Activated CD4-positive, alpha-beta T cell treated with anti-CD3 and anti-CD28 coated beads, Interleukin-2, amount 50 U/mL, for 4 hours (primary cell): ENCODE measurements at places on chromosomes 4 and X.

GRCh38 chr4:156799121-156799589, 172.4 kb downstream of the PDGFC start:
- no peak for DNase-seq

DNA sequence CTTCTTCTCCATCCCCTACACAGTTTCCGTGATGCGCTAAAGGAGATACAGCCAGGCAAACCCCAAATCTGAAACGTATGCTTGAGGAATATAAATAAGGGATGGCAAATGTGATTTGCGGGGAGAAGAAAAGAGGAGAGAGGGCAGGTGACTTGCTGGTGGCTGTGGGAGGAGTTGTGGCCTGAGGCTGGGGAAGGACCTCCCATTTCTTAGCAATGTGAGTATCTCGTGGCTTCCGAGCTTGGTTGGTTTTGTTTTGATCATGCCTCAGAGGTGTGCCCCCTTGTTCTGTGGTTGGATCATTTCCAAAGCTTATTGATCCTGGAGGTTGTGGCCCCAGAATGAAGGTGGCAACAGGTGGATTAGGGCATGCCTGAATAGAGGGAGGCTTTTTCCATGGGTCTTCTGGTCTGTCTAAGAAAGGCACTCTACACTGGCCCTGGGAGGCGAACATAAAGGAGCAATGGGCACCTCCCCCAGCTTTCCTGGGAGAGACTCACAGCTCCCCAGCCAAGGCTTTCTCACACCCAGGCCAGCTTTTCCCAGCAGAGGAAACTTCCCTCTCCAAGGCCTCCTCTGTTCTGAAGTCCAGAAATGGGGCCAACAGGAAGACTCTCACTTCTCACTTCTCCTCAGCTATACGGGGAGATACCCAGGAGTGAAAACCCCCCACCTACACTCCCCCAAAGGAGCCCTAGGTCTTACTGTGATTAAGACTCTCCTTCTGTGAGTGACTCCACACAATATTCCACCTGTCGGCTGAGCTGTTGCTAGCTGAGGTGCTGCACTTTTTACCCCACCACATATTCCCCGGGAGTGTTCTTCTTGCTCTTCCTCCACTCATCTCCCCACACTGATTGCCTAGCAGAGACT, 40.0 kb downstream of the C4orf51 start:
- no peak for DNase-seq

- DNase-seq, result peak; percentile 4
These were observed 41.8 kb upstream of the HS3ST1 start for GRCh38 chr4:11470438-11471045.

GRCh38 chr4:189049682-189050081, 891.0 kb upstream of the FRG1 start:
- no peak for DNase-seq

DNA sequence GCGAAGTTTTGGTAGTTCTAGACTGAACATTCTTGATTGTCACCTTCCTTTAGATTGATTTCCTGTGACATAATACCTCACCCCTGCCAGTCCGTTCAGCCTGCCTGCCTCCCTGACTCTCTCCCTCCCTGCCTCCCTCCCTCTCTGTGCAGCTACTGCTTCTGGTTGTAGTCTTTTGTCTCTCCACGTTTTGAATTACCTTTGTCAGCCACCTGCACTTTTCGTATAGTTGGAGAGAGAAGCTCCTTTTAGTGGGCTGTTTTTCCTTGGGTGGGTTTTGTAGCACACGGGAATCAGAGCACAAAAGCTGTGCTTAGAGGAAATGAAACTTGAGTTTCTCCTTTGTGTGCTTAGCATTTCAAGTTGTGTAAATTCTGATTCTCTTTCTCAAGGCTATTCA, 32.6 kb upstream of the MSMO1 start:
- DNase-seq, result no peak

GRCh38 chr4:80963051-80963450, 67.5 kb upstream of the BMP3 start:
- no peak for DNase-seq

- no peak for DNase-seq
These were observed 27.4 kb downstream of the HMGN5 start for GRCh38 chrX:81174286-81174685.

DNA sequence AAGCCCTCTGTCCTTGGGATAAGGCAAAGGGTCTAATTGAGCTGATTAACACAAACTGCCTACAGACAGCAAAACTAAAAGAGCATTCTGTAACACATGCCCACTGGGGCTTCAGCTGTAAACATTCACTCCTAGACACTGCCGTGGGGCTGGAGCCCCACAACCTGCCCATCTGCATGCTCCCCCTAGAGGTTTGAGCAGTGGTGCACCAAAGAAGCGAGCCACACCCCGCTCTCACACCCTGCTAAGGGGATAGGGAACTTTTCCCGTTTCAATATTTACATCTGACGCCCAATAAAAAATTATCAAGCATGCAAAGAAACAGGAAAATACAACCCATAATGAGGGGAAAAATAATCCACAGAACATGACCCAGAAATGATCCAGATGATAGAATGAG, 46.9 kb upstream of the HSD17B10 start:
- DNase-seq, result no peak

DNA sequence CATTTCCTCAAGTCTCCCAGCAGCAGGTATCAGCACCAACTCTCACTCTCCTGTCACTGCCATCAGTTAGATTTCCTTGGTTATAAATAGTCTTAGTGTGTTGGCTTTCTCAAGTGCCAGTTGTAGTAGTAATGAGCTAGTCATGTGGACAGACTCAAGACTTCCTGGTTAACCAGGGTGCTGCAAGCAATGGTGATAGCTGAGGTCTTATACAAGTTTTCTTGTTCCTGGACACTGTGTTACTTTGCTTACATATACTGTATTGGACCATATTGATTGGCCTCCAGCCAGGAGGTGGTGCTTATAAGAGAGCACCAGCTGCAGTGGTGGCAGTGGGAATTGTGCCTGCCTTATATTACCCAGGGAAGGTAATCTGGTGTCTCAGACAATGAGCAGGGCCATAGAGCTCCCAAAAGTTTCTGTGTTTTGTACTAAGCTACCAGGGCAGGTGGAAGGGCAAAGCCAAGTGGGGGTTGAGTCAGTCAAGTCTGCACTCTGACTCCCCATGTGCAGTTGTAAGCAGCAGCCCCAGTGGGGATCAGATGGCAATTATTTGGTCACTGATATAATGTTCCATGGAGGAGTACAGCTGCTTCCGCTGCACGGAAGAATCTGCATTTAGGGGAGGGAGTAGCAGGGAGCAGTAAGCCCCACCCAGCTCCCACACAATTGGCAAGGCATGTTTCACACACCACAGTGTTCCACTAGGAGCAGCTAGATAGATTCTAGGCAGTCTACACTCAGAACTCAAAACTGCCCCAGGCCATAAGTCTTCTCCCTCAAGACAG, 24.1 kb upstream of the ZDHHC15 start:
- no peak for DNase-seq

GRCh38 chrX:31747411-31747810, 675.6 kb upstream of the FTHL17 start:
- no peak for DNase-seq

- no peak for DNase-seq
These were observed 24.2 kb upstream of the SLC2A9 start for GRCh38 chr4:10045481-10045880.

DNA sequence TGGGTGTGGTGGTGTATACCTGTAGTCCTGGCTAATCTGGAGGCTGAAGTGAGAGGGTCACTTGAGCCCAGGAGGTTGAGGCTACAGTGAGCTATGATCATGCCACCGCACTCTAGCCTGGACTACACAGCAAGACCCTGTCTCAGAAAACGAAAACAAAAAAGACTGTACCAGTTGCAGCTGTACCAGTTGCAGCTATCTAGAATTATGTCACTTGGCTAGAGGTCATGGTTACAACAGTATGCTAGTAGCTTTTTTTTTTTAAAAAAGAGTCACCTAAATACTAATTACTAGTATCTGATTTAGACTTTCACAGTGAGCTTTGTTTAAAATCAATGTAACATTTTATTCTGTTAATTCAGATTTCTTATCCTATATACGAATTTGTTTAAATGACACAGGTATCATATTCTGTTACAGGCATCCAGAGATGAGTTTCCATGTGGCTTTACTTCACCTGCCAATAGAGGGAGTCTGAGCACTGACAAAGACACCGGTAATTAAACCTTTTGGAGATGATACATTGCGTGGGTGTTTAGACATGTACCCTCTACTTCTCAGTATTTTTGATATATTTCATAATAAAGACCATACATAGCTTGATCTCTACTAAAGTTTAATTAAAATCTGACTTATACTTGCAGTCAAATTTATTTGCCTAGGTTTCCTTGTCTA, 100.2 kb upstream of the IL13RA1 start:
- no peak for DNase-seq

DNA sequence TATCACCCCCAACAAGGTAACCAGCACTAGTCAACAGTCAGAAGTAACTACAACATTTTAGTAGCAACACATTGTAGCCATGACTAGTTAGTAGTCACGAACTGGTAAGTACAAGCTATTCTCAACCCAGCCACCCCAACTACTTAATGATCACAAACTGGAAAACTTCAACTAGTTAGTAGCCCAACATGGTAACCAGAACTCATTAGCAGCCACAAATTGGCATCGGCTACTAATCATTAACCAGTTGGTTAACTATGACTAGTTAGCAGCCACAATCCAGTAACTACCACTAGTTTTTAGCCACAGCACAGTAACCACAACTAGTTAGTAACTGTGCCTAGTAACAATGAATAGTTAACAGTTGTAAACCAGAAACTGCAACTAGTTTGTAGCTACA, 385.1 kb upstream of the CXorf51B start:
- DNase-seq, result no peak

- no peak for DNase-seq
These were observed 452.3 kb downstream of the IL1RAPL1 start for GRCh38 chrX:29039501-29039900.

DNA sequence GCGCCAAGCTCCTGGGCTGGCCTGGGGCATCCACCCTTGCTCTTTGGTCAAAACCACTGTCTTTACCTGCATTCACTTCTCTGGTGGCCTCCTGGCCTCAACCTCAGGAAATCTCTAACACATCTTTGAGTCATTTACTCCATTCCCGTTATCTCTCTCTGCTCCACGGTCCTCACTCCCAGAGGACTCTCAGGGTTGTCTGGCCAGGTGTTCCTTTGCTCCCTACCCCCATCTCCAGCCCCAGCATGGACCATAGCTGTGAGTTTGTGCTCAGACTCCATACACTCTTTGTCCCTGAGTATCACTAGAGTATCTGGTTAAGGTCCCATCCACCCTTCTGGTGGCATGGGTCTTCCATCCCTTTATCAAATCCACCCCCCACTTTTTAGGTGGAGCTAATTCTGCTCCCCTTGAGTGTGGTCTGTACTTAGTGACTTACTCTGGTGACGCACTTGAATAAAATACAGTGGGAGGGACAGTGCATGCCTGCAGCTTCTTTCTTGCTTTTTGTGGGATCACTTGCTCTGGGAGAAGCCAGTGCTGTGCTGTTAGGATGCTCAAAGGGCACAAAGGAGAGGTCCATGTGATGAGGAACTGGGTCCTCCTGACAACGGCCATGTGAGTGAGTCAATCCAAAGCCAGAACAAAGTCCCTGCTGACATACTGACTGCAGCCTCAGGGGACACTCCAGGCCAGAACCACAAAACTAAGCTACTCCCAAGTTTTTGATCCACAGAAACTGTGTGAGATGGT, 44.3 kb downstream of the IGFBP7 start:
- no peak for DNase-seq

- DNase-seq, result no peak
These were observed 346.1 kb downstream of the GRXCR1 start for GRCh38 chr4:43238585-43238984.

GRCh38 chr4:155353923-155354540, 22.7 kb downstream of the MAP9 start:
- DNase-seq, result peak; percentile 21

DNA sequence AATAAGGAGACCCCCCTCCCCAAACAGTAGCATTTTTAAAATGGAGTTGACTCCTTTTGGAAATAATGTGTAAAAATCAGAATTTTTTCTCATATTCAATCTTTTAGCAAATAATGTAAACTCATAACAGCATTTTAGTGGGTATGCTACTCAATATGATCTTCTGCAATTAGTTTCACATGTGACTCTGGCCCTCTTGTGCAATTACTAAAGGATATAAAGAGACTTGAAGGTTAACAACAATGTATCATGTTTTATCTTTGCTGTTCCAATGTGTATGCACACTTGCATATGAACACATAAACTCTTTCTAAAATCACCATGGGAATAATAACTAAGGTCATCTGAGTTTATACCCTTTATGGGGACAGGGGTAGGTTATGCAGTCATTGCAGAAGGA, 39.9 kb upstream of the RXFP1 start:
- DNase-seq, result no peak

GRCh38 chrX:83658731-83659130, 150.6 kb downstream of the POU3F4 start:
- no peak for DNase-seq

DNA sequence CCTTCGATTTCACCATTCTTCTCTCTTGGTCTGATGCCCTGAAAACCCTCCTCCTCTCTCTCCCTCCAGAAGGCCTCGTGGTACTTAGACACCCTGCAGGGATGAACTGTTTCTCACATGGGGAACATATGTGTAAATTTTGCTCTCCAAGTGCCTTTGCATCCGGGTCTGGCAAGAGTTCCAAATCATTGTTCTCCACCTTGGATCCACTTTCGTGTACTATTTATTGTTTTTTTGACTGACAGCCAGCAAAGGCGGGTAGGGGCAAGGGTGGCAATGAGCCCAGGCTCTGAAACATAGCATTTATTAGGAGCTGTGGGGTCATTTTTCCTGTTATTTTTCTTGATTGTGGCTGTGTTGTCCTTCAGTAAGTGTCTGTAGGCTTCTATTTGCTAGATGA, 81.7 kb downstream of the RTL5 start:
- DNase-seq, result no peak

DNA sequence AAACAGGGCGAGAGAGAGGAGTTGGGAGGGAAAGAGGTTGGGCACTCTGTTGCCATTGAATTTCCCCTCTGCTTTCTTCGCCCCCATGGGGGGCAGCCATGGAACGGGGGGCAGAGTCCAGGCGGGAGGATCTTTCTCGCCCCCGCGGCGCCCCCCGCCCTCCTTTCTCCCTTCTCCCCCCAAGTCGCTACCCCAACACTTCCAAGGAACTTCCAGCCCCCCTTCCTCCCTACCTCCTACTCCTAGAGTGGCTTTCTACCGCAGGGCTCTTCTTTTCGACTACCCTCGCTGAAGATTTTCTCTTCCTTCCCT, 594 bp upstream of the STAG2 start:
- DNase-seq, result no peak

DNA sequence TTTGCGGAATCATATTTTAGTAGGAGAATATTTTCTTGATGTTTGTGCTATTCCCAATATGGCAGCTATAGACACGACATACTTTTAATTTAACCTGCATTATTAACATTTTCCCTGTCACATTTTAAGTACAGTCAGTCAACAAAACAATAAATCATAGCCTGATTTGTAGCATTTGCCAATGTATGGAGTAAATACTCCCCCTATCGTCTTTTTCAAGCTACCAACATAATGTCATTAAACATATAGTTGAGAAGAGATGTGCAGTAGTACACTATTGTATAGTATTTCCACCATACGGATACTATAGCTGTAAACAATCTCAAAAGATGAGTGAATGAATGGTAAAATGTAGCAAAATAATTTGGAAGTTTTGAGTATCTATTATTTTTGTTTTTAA, 303.7 kb upstream of the MAGEB2 start:
- DNase-seq, result no peak

- no peak for DNase-seq
These were observed 99.3 kb downstream of the IRF2 start for GRCh38 chr4:184375027-184375426.
